ENCODE measurements at places on chromosomes 3 and 15. TPM values are rescaled to one million over a fixed set of nuclear protein-coding genes. Genes with fewer than 3 reads are reported as not detected.

GRCh38 chr15:57284535-57284934, 91.8 kb upstream of the CGNL1 start:
- H3K27ac ChIP-seq = no peak overlapping the region
- H3K4me3 ChIP-seq = no peak overlapping the region
- no peaks in the 10 kb centered on the region for H3K27me3 ChIP-seq
- DNase-seq = no peak

The C3orf20 gene
- total RNA-seq = not detected

The NR2F2 gene
- total RNA-seq = 19.6 TPM

DNA sequence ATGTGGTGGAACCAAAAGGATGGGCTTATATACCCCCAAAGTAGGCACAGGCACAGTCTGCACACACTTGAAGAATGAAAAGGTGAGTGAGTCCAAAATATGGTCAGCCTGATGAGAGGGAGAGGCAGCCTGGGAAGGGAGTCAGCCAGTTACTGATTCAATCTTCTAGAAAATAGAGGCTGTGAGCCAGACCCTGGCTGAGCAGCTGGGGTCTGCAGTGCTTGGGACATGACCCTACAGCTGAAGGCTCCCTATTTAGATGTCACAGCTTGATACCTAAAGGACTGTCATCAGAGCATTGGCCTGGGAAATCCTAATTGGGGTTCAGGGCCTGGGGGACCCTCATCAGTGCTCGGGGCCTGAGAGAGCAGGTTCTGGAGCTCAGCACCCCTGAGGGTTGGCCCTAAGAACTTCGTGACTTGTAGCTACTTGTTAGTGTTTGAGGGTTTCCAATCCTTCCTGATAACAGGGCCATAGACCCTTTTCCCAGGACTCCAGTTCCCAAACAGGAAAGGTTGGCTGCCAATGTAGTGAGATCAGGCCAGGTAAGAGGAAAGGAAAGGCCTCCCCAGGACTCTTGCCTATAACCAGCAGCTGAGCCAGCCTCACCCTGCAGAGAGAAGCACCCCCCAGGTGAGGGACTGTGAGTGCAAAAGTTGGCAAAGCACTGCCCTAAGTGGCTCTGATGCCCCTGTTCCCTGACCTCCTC, 54.7 kb upstream of the SLCO2A1 start:
- H3K4me3 ChIP-seq = no peak overlapping the region
- H3K4me1 ChIP-seq = peaks cover 15% of the 10 kb centered on the region
- H3K36me3 ChIP-seq = no peaks in the 10 kb centered on the region
- DNase-seq = no peak
- no peaks in the 10 kb centered on the region for H3K27me3 ChIP-seq

GRCh38 chr3:72571638-72572114, 276.6 kb downstream of the SHQ1 start:
- DNase-seq = peak; percentile 7
- H3K27ac ChIP-seq = no peak overlapping the region
- no peak overlapping the region for H3K4me3 ChIP-seq
- H3K27me3 ChIP-seq = no peaks in the 10 kb centered on the region
- H3K36me3 ChIP-seq = no peaks in the 10 kb centered on the region
- no peaks in the 10 kb centered on the region for H3K4me1 ChIP-seq

DNA sequence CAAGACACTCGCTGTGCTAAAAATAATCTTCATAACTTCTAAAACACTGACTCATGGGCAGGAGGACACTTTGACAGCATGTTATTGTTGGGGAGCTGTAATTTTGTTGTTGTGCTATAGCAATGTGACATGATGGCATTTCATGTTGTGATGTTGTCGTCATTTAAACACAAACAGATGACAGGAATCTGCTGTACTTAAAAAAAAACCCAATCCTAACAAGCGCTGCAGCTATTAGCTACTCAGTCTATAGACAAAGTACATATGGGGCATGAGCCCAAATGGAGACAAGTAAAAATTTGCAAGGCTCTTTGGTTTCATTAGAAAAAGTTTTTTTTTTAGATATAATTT, 828 bp upstream of the ATOSA start:
- no peak overlapping the region for H3K27ac ChIP-seq
- H3K36me3 ChIP-seq = no peaks in the 10 kb centered on the region
